ENCODE measurements at places on chromosomes 2 and 18.

DNA sequence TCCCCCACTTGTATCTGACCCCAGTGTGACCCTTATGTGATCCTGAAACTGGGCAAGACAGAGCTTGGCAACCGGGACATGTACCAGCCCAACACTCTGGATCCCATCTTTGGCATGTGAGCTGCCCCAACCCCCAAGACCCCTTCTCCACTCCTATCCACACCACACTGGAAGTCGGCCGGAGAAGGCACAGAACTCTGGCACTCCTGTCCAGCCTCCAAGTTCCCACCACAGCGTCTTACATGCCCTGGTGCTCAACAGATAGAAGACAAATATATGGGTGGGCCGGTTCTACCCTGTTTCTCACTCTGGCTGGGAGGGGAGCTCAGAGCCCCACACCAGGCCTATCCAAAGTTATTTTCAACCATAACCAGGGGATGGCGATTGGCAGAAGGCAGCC, 40.8 kb downstream of the LMAN2L start:
- no peak for DNase-seq

GRCh38 chr18:46484971-46485370, 172.0 kb downstream of the LOXHD1 start:
- no peak for DNase-seq

- no peak for DNase-seq
Observed at GRCh38 chr2:37781028-37781427, 109.6 kb upstream of the CDC42EP3 start.

GRCh38 chr2:212223696-212224095, 314.9 kb downstream of the ERBB4 start:
- DNase-seq: no peak

DNA sequence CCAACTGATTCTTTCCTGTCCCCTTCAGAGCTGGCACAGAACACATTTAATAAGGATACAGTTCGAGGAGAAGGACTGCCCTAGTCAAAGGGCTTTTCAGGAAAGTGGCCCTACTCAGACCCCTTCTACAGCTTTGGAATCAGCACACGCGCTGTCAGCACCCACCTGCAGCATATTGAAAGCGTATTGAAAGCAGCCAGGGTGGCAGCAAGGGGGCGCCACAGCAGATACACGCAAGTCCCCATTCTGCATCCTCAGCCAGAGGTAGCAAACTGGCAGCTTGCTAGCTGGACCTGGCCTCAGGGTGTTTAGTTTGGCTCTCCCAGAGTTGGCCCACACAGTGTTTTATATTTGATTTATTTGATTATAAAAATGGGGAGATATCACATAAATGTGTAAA, 101.0 kb upstream of the NT5C1B start:
- DNase-seq: no peak

- DNase-seq: no peak
Observed at GRCh38 chr2:178114462-178114861, 2.2 kb downstream of the RBM45 start.

DNA sequence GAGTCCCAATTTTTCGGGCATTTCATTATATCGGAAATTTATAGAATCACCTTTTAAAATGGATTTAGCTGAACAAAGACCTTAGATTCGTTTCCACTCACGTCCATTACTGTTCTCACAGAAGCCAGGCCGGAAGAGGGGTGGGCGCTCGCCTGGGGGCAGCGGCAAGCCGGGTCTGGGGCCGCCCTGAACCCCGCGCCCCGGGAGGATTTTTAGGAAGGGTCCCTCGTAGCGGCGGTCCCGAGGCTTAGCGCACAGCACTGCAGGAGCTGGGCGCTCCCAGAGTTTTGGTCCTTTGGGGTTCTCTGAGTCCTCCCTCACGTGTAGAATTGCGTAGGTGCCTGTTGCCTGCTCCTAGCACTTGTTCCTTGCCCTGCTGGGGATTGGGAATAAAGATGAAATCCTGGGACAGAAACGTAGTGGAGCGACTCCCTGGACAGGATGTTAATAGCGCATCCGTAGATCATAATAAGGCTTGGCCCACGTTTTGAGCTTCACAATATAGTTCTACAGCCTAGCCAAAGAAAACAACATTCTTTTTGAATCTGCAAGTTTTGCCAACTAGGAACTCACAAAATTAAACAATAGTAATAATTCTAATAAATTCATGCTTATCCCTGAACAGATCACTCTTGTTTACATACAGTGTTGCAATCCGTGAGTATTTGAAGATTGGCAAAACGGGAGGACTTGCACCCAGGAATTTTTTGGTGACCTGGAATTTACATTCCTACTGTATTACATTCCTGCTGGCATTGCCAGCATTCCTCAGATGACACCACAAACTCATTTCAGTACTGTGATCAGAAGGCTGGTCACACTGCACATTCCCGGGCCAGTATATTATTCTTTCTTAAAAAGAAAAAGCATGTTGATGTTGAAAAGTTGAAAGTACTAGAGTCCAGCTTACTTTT, 875 bp downstream of the C18orf63 start:
- peak; percentile 13 for DNase-seq

DNA sequence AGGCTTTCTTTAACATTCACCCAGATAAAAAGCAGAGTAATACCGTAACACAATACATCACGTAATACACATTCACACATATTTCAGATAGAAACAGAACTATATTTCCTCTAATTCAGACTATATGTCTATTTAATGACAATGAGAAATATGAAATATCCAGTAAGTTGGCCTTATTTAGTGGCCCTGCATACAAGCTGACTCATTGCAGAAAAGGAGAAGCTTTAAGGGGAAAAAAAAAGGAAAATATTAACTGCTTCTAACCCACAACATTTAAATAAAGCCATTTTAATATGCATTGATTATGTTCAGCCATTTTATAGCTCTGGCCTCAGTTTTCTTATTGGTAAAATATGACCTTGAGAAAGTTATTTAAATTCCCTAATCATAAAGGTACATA, 94.8 kb downstream of the PPP1R1C start:
- DNase-seq: no peak

DNA sequence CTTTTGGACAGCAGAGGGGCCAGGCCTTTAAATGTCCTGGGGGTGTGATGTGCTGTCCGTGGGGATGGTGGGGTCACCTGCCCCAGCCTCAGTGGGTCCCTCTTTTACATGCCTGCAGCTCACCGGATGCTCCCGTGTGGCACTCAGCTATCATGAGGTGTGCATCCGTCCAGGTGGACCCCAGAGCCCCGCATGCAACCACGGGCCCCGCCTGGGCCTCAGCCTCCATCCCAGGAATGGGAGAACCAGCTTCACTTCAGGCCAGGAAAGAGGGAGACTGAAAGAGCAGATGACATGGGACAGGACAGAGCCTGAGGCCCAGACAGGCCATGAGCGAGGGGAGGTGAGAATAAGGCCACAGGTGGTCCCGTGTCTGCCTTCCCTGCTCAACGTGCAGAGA, 37.5 kb downstream of the RAMP1 start:
- no peak for DNase-seq

- DNase-seq: no peak
Observed at GRCh38 chr2:132667706-132668105, 2.3 kb downstream of the LYPD1 start.

- no peak for DNase-seq
Observed at GRCh38 chr2:18637196-18637595, 47.8 kb upstream of the NT5C1B start.

DNA sequence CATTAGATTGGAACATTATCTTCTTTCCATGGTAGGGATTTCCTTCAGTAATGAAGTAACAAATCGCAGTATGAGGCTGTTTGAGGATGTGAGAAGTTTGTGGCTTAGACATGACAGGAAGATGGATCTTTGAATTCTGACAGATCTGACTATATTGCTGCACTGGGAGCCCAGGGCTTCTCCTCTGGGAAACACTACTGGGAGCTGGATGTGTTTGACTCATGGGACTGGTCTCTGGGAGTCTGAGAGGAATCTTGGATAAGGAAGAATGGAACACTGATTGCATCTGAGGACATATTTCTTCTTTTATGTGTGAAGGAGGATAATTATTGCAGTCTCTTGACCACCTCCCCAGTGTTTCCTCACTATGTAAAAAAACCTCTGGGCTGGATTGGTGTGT, 77.2 kb upstream of the ST6GAL2 start:
- no peak for DNase-seq

DNA sequence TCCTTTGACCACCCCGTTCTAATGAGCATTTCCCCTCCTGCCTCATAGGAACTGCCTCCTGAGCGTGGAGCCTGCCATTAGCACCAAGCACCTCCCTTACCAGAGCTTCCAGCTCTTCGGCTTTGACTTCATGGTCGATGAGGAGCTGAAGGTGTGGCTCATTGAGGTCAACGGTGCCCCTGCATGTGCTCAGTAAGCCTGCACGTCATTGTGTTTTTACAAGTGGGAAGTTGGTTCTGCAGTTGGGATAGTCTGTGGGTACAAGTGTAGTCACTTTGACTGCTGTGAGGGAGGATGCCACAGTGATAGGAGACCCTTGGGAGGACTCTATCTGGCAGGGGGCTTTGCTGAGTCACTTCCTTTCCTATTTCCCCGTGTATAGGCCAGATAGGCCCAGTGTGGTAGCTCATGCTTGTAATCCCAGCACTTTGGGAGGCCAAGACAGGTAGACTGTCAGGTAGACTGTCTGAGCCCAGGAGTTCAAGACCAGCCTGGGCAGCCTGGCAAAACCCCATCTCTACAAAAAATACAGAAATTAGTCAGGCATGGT, 22.0 kb upstream of the POLR1B start:
- DNase-seq: no peak

DNA sequence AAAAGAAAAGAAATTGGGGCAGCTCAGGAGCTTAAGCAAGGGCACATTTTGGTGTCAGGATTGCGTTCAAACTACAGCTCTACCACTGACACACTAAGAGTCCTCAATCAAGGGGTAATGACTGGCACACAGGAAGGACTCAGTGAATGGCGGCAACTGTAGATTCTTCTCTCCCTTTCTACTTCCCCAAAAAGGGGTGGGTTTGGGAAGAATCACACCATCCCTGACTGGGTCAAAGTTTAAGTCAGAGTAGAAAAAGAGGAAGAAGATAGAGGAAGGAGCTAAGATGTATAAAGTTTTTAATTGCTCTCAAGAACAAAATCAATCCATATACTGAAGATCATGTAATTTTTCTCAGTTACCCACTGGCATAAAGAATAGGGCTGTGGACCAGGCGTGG, 2.6 kb downstream of the NLRC4 start:
- no peak for DNase-seq

Data from renal cortex interstitium (tissue), 15 donors.